ENCODE measurements at places on chromosomes 2 and 18. TPM values are rescaled to one million over a fixed set of nuclear protein-coding genes. Genes with fewer than 3 reads are reported as not detected.

DNA sequence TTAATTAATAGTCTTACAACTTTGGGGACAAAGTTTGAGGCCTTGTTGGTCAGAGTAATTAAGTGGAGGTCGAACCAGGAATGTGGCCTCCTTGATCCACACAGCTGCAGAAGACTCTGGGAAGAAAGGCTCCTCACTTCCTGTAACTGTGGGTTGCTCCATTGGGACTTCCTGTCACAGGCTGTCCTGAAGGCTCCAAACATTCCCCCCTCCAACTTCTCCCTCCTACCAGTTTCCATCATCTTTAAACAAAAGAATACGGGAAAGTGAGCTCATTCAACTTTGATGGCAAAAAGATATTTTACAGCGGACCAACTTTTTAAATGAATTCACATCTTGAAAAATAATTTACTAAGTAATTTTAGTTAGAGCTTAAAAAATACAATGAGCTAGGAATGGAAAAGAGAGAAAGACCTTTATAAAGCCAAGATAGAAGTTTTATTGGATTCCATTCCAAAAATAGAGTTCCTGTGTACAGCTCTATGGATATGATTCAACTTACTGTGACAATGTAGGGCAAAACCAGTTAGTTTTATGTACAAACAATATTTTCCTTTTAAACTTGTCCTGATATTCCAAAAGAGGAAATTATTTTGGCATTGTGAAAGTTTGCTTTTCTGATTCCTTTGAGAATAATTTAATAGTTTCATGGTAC is 212.0 kb upstream of the NABP1 start:
- DNase-seq: no peak

DNA sequence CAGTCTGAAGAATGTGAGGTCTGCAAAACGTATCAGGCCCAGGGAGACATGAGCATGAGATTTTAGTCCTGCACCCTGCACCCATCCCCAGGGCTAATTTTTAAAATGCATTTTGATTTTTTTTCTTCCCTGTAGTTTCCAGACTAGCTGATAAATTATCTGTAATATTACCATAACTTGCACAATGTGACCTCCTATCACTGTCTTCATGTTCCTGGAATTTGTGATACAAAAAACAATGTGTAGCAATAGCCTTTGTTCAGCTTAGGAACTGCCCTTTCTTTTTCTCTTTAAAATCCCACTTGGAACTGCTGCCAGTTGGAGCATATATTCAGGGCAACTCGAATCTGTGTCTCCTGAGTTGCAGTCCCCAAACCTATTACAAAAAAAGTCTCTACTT is 222.8 kb upstream of the HS6ST1 start:
- no peak for DNase-seq

- no peak for DNase-seq
Observed at GRCh38 chr18:27931535-27931934, 245.4 kb downstream of the CDH2 start.

PDCD1 gene
- 83.3 TPM for total RNA-seq

DNA sequence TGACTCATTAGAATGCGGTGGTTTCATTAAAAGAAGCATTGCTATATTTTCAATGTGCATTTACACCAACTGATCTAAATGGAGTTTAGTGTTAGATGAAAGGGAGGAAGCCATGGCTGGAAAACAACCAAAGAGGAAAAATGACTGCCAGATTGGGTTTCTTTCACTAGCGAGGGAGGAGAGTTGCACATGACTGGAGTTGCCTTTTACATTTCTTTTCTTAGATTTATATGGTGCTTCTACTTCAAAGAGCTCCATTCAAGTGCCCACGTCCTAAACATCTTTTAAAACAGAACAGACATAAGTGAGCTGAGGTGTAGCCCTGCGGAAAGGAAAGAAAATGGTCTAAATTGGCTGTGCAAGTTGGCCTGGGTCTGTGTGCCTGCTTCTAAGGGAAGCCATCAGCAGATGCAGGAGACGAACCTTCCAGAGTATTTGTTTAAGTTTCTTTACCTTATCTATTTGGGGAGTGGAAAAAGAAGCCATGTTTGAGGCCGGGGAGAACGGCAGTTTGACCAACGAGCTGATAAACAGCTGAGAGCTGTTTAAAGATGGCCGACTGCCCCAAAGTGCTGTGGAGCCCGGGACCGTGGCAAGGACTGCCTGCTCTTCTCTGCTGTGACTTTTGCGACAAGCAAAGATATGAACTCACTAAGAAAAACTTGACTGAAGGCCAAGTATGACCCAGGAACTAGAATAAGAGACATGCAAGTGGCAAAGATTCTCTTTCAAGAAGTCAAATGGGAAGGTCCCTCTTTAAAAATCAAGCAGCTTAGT is 327.0 kb downstream of the ZNF516 start:
- DNase-seq: no peak
